ENCODE measurements at places on chromosomes 7 and 10. TPM values are rescaled to one million over a fixed set of nuclear protein-coding genes. Genes with fewer than 3 reads are reported as not detected.

The MARCHF5 gene
- total RNA-seq, result 28.3 TPM

The RHOBTB1 gene
- total RNA-seq, result 13.5 TPM

The PNLIPRP2 gene
- total RNA-seq, result not detected

The GNAT3 gene
- not detected for total RNA-seq

The CXCL12 gene
- total RNA-seq, result 73.8 TPM

- no peaks in the 10 kb centered on the region for H3K4me1 ChIP-seq
- no peak overlapping the region for H3K27ac ChIP-seq
- no peaks in the 10 kb centered on the region for H3K36me3 ChIP-seq
- no peak overlapping the region for H3K4me3 ChIP-seq
- DNase-seq, result no peak
- H3K27me3 ChIP-seq, result no peaks in the 10 kb centered on the region
Observed at GRCh38 chr7:150826061-150826849, 25.7 kb downstream of the TMEM176A start.

DNA sequence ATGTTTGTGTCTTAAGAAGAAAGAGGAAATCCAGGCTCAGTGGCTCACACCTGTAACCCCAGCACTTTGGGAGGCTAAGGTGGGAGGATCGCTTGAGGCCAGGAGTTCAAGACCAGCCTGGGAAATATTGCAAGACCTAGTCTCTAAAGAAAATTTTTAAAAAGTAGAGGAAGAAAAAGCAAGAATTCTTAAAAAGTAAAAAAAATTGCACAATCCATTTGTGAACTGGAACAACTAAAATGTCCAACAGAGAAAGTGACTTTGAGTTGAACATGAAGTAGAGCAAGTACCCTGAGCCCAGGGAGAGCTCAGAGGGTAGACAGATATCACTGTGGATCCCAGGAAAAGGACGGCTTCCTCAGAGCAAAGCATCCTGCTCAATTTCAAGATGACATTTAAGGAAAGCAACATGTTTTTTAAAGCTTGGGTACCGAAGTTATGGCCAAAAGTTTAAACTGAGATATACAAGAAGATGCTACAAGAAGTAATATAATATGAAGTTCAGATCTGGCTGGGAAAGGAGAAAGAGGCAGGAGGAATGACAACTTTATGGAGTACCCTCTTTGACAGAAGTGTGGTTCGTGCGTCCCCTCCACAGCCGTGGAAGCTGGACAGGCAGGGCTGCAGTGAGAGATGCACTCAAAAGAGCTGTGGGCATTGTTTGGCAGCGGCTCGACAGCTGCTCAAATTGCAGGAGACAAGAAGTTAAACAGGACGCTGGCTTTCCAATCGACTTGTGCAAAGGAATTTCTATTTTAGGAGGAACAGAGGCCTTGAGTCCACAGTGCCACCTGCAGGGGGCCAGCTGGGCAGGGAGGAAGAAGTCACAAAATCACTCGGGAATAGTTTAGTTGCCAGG lies 201.3 kb downstream of the JCAD start:
- no peaks in the 10 kb centered on the region for H3K36me3 ChIP-seq
- peak overlapping the region; percentile 18 for H3K27ac ChIP-seq
- peaks cover 10% of the 10 kb centered on the region for H3K4me1 ChIP-seq
- H3K27me3 ChIP-seq, result no peaks in the 10 kb centered on the region
- peak overlapping the region; percentile 8 for H3K4me3 ChIP-seq
- DNase-seq, result peak; percentile 75

DNA sequence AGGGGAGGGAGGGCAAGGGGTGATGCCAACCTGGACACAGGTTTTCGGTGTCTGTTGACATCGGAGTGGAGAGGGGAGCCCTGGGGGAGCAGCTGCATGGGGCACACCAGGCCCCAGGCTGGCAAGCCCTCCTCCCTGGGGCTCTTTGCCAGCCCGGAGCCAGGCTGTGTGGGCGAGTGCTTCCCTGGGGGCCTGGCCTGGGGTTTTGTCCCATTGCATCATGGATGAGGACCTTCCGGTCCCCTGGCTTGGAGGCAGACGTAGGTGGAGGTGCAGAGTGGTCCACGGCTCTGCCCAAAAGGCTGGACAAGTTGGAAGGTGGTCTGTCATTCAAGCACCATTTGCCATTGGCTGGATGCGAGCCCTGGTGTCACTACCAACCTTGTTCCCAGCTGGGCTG lies 34.8 kb downstream of the ZMIZ1 start:
- no peak overlapping the region for H3K27ac ChIP-seq
- H3K27me3 ChIP-seq, result no peaks in the 10 kb centered on the region
- no peak for DNase-seq
- no peak overlapping the region for H3K4me3 ChIP-seq
- H3K36me3 ChIP-seq, result no peaks in the 10 kb centered on the region
- H3K4me1 ChIP-seq, result peaks cover 94% of the 10 kb centered on the region

GRCh38 chr7:122430710-122431109 lies 126.2 kb upstream of the FEZF1 start:
- no peak overlapping the region for H3K27ac ChIP-seq
- no peaks in the 10 kb centered on the region for H3K4me1 ChIP-seq
- no peak overlapping the region for H3K4me3 ChIP-seq

DNA sequence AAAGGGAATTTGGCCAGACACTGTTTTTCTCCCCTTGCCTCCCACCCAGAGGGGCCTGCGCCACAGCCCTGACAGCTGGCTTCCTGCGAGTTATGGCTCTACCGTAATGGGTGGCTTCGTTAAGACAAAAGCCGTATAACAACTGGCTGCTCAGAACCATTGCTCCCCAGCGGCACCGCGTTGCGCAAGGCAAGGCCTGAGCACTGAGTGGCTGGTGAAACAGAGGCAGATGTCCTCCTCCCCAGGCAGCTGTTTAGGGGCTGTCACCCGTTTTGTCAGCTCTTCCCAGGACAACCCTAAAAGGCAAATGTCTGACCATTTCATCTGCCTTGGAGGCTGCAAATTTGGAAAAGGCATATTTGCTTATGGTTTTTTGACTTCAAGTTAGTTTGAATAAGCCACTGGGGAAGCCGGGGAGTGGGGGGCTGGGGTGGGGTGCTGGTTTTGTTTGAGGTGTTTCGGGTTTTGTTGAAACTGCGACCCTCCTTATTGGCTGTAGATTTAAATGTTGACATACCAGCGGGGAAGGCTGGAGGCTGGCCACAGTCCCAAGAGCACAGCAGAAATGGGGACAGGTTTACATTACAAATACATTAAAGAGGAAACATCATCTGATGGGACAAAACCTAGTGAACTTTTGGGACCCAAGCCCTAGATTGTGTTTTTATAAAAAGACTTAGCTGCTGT lies 681 bp upstream of the SPOCK2 start:
- H3K36me3 ChIP-seq, result peaks cover 4% of the 10 kb centered on the region
- H3K4me3 ChIP-seq, result peak overlapping the region; percentile 65

- H3K4me3 ChIP-seq, result no peak overlapping the region
- no peak for DNase-seq
- H3K36me3 ChIP-seq, result no peaks in the 10 kb centered on the region
- H3K4me1 ChIP-seq, result peaks cover 10% of the 10 kb centered on the region
- no peaks in the 10 kb centered on the region for H3K27me3 ChIP-seq
Observed at GRCh38 chr10:98374217-98374985, 40.6 kb downstream of the PYROXD2 start.

- DNase-seq, result no peak
- no peaks in the 10 kb centered on the region for H3K27me3 ChIP-seq
- H3K27ac ChIP-seq, result no peak overlapping the region
- H3K4me1 ChIP-seq, result no peaks in the 10 kb centered on the region
Observed at GRCh38 chr7:50142425-50143017, 49.5 kb upstream of the ZPBP start.

GRCh38 chr10:12980102-12980661 lies 21.3 kb downstream of the CCDC3 start:
- no peaks in the 10 kb centered on the region for H3K36me3 ChIP-seq
- no peak for DNase-seq
- H3K4me1 ChIP-seq, result no peaks in the 10 kb centered on the region
- no peak overlapping the region for H3K4me3 ChIP-seq
- H3K27ac ChIP-seq, result no peak overlapping the region
- H3K27me3 ChIP-seq, result no peaks in the 10 kb centered on the region

- H3K36me3 ChIP-seq, result no peaks in the 10 kb centered on the region
- H3K27ac ChIP-seq, result no peak overlapping the region
- no peaks in the 10 kb centered on the region for H3K27me3 ChIP-seq
- no peaks in the 10 kb centered on the region for H3K4me1 ChIP-seq
Observed at GRCh38 chr7:16193631-16194030, 227.7 kb downstream of the CRPPA start.

DNA sequence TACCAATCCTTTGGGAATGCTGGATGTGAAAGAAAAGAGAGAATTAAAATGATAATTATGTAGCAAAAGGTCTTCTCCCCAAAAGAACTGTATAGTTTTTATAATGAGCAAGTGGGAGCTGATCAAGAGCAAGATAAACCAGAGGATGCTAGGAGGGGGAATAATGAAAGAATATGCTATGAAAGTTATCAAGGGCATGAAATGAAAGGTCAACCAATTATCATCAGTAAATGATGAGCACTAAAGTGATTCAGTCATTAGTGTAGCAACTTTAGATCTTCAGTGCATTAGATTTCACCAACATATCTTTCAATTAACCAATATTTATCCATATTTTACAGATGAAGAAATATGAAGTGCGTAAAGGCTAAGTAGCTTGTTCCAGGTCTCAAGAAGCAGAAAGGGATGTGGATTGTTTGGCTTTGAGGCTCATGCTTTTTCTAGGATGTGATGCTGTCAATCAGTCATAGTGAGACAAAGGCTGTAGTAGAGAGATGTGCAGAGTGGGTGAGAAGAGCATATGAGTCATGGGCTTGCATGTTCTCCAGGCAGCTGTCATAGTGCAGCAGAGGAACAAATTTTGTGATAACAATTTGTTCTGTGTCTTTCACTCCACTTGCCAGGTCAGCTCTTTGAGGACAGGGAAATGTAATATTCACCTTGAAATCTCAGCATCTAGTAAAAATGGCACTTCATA lies 5.7 kb upstream of the OR2F2 start:
- H3K36me3 ChIP-seq, result no peaks in the 10 kb centered on the region
- H3K4me1 ChIP-seq, result no peaks in the 10 kb centered on the region
- H3K4me3 ChIP-seq, result no peak overlapping the region
- no peak overlapping the region for H3K27ac ChIP-seq

DNA sequence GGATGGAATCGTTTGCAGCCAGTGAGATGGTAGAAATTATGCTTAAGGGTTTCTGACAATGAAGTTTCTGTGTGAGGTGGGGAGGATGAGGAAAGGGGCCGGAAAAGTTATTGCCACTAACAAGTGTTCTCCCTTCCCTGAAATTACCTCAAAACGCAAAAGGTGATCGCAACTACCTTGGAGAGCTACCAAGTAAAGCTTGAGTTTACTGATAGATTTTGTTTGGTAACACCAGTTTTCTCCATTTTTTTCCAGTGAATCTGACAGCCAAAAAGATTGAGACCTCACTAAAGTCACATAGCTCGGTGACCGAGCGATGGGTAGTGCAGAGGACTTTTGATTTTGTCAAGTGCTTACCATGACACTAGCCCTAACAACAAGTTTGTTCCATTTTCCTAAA lies 1.6 kb downstream of the SUV39H2 start:
- H3K4me3 ChIP-seq, result peak overlapping the region; percentile 70
- no peak for DNase-seq
- H3K4me1 ChIP-seq, result peaks cover 22% of the 10 kb centered on the region
- H3K27ac ChIP-seq, result no peak overlapping the region

Measured in lower lobe of right lung (tissue), 2 donors.